GM23338 (cell line): ENCODE measurements at places on chromosomes 7 and 10. TPM values are rescaled to one million over a fixed set of nuclear protein-coding genes. Genes with fewer than 3 reads are reported as not detected.

GRCh38 chr10:111018021-111018420 is 58.8 kb upstream of the ADRA2A start:
- no peak for DNase-seq

DNA sequence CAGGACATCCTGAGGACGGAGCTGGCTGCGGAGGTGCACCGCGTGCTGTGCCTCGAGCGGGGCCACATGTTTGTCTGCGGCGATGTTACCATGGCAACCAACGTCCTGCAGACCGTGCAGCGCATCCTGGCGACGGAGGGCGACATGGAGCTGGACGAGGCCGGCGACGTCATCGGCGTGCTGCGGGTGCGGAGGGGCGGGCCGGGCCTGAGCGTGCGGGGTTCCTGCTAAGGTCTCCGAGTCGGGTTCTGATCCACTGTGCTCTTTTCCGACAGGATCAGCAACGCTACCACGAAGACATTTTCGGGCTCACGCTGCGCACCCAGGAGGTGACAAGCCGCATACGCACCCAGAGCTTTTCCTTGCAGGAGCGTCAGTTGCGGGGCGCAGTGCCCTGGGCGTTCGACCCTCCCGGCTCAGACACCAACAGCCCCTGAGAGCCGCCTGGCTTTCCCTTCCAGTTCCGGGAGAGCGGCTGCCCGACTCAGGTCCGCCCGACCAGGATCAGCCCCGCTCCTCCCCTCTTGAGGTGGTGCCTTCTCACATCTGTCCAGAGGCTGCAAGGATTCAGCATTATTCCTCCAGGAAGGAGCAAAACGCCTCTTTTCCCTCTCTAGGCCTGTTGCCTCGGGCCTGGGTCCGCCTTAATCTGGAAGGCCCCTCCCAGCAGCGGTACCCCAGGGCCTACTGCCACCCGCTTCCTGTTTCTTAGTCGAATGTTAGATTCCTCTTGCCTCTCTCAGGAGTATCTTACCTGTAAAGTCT is 10.4 kb downstream of the ATG9B start:
- peak; percentile 99 for DNase-seq

BCCIP gene
- total RNA-seq = 91.1 and 98.6 TPM in 2 replicates

EGFR gene
- total RNA-seq = 4.5 TPM in 2 replicates

- DNase-seq = no peak
These were observed 270.4 kb downstream of the RELN start for GRCh38 chr7:103719070-103719469.

DNA sequence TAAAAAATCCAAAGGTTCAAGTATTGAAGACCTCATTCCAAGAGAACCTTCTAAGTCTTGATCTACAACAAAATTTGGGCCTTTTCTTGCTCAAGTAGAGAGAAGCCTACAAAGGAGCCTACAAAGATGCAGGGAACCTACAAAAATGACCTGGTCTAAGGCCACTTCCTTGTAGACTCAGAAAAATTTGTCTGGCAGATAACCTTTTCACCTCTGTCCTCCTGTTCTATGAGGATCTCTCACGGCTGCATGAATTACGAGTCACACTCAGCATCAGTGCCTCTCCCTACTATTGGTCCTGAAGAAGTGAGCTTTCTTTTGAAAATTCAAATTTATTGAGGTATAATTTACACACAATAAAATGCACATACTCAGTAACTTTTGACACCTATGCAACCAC is 29.3 kb downstream of the CCNJ start:
- DNase-seq = no peak
